ENCODE measurements at places on chromosomes 4 and X. TPM values are rescaled to one million over a fixed set of nuclear protein-coding genes. Genes with fewer than 3 reads are reported as not detected.

Gene CYTL1
- not detected for total RNA-seq

Gene LGI2
- not detected for total RNA-seq

DNA sequence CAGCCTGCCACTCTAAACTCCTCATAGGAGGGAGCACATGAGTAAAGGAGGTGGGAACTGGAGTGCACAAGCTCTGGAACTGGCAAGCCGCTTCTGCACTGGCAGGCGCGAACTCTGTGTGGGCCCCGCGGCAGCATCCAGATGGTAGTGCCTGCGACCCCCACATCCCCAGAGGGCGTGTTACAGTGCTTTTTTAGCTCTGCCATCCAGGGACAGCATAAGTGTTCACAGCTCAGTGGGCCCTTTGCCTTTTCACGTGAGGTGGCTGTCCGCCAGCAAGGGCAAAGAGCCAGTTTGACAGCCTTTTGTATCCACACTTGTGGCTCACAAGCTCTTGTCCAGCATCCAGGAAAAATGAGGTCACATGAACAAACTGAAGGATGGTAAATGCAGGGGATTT lies 581.6 kb upstream of the DIAPH2 start:
- no peak for DNase-seq

DNA sequence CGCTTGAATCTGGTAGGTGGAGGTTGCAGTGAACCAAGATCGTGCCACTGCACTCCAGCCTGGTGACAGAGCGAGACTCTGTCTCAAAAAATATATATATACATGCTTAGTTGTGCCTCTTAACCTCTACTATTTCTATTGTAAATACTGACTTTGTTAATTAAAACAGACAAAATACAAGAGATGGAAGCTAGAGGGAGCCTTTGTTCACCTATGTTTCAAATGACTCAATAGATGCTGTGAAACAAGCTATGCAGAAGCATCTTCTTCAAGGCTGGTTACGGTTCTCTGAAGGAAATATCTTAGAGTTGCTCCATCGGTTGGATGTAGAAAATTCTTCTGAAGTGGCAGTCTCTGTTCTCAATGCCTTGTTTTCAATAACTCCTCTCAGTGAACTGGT lies 6.2 kb downstream of the NCAPG start:
- DNase-seq, result no peak

DNA sequence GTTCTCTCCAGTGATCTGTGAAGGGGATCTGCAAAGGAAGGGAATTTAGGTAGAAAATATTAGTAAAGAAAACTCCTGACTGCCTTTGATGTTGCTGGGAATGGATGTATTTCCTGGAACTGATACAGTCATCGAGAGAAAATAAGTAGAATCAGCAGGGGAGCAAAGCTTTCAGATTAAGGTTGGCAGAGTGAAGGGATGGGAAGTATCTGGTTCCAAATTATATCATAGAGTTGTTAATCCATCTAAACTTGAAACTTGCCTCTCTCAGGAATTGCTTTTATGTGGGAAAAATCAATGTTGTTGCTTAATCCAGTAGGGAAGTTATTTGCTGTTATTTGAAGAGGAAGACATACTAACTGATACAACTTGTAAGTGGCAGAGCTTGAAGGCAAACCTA lies 19.3 kb downstream of the EPHA5 start:
- DNase-seq, result no peak

DNA sequence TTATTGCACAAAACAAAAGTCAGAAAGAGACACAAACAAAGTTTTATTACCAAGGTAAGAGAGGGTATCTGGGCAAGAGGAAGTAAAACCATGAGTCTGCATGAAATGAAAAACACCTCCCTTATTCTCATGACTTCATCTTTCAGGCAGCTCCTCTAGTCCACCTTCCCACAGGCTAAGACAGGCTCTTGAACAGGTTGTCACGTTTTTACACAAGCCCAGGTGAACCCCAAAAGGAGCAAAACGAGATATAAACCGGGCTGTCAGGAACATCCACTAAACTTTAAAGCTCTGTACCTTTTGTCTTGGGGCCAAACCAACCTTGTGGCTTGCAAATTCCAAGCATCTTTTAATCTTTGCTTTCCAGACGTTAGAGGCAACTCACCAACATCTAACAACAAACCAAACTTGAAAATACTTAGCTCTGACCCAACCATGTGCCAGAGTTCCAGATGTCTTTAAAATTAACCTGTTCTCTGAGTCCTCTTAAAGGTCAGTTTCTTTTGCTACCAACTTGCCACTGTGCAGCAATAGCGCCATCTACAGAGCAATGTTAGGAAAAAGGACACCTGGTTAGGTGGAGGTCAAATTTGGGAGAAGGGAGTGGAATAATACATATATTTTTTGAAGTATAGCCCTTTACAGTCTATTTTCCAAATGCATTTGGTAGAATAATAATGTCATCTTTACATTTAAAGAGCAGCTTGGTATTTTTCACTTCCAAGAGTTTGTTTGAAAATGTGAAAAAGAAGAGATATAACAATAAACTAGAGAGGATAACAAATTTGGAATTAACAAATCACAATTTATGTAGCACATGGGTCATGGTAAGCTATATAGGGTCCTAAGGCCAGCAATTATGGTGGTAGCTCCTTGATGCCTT lies 73.1 kb downstream of the QRFPR start:
- peak; percentile 66 for DNase-seq

DNA sequence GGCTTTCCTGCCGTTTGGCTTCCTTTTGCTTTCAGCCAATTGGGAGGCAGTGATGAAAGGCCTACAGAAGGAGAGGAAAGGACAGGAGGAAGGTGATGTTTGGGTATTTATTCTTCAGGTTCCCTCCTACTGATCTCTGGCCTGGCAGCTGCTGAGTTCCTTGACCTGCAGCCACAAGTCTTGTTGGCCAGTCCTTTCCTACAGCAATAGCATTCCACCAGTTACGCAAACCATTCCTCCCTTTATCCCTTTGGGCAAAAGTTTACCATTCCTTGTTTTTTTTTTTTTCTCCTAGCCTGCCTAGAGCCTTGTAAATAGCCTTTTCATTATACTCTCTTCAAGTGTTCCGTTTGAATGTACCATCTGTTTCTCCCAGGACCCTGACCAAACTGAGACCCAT lies 198.1 kb upstream of the FTHL17 start:
- DNase-seq, result no peak

- DNase-seq, result no peak
Observed at GRCh38 chr4:146795711-146796110, 150.0 kb downstream of the TTC29 start.

DNA sequence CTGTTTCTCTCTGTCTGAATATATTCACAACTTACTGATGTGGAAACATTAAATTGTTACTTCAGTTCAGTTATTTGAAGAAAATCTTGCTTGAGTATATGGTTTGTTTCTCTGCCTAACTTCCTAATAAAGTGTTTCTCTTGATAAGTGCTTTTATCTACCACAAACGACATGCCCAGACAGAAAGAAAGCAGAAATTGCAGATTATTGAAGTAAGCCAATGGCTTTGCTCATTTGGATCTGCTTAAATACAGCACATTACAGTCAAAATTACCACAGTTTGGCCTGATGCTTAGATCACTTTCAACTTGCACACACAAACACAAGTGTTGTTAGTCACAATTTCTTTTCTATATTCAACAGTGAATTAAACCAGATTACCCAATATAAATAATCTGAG lies 68.0 kb downstream of the ATOH1 start:
- no peak for DNase-seq

GRCh38 chrX:39158801-39159657 lies 357.8 kb downstream of the MID1IP1 start:
- no peak for DNase-seq

GRCh38 chr4:181874602-181875001 lies 368.6 kb upstream of the TENM3 start:
- DNase-seq, result no peak

DNA sequence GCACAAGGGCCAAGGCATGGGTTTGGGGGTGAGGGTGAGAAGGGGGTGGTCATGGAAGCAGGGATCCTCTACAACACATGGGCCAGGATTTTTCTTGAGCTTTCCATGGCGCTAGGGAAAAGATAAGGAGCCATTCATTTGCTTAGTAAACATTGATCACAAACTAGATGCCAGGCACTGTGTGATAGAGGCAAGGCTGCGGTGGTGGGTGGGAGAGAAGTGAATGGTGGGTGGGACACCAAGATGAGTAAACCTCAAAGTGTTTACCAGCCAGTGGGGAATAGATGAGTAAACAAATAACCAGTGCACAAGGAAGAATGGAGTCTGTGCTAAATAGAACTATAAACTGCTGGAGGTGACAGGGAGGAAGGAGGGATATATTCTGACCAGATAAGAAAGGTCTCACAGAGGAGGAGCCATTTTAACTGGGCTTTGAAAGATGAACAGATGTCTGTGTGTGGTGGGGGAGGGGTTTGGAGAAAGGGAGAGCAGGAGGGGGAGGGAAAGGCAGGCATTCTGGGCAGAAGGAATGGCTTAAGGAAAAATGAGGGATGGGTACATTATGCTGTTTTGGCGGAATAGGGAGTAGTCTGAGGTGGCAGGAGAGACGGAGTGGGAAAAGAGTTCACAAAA lies 48.0 kb upstream of the LAS1L start:
- no peak for DNase-seq

Gene PNMA3
- total RNA-seq, result 1.1 TPM

- no peak for DNase-seq
Observed at GRCh38 chrX:74890676-74891430, 34.4 kb downstream of the NEXMIF start.

- no peak for DNase-seq
Observed at GRCh38 chr4:768076-768475, 57.9 kb downstream of the CPLX1 start.

- no peak for DNase-seq
Observed at GRCh38 chr4:67030636-67031035, 514.7 kb downstream of the CENPC start.

DNA sequence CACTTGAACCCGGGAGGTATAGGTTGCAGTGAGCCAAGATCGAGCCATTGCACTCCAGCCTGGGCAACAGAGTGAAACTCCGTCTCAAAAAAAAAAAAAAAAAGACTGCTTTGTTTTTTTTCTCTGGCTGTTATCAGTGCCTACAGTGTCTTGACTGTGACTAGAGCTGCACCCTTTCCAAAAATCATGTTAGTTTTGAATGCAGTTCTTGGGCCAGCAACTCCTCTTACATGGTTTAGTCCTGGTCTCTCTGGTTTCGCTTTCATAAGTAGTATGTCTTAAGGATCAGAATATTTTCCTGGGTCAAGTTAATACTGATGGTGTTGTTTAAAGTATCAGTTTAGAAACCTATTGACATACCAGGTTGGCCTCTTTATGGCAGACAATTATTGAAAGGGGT lies 34.2 kb upstream of the NALF2 start:
- no peak for DNase-seq

- DNase-seq, result no peak
Observed at GRCh38 chrX:80285131-80285773, 135.0 kb upstream of the TENT5D start.

Gene PRMT9
- total RNA-seq, result 12.5 TPM

DNA sequence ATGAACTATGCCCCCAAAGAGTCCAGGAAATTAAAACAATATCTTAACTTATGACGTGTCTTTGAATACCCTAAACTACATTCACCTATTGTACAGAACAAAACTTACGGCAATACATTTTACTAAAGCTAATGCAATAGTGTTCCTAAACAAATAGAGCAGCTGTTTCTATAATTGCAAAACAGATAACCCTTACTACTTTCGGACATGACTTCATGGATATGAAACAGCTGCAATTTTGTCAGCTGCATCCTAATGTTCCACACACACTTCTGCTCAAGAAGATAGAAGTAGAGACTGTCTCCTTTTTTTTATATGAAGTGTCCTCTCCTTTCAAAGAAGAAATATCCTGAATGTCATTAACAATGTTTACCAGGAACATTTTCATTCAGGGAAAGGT lies 174.9 kb downstream of the ACTRT1 start:
- DNase-seq, result no peak
